ENCODE measurements at places on chromosomes 12 and 14.

- ATAC-seq: no peak
These were observed 78.9 kb downstream of the AEBP2 start for GRCh38 chr12:19518209-19518608.

GRCh38 chr12:124125203-124125871 is 152.3 kb downstream of the ZNF664 start:
- no peak for ATAC-seq

GRCh38 chr12:75850721-75851462 is 180.7 kb downstream of the PHLDA1 start:
- no peak for ATAC-seq

DNA sequence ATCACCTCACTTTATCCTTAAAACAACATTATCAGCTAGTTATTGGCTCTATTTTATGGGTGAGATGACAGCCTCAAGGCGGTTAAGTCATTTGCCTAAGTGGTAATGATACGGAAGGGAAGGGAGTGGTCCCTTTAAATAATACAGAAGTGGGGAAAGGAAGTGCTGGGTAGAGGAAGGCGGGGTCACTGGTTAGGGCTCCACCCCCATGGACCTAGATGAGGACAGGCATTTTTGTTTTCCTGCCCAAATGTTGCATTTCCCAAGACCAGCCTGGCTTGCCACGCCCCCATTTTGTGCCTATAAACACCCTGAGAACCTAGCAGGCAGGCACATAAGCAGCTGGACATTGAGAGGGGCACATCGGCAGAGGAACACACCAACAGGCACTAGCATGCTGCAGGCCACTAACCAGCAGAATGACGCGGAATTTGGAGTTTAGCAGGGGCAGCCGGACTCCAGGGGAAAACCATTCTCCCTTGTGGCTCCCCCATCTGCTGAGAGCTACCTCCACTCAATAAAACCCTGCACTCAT is 100.9 kb downstream of the EPS8 start:
- ATAC-seq: no peak

- ATAC-seq: no peak
These were observed 3.6 kb downstream of the TTC5 start for GRCh38 chr14:20302042-20302755.

GRCh38 chr12:129772501-129773493 is 131.0 kb downstream of the TMEM132D start:
- ATAC-seq: no peak

All from stimulated activated memory B cell treated with anti-CD40 and anti-IgM and Interleukin-4, amounts not matched to agents 10 μg/mL and 1 μg/mL and 100 μg/mL, for 72 hours (primary cell).